ENCODE measurements at places on chromosomes 16 and 17. TPM values are rescaled to one million over a fixed set of nuclear protein-coding genes. Genes with fewer than 3 reads are reported as not detected.
A peak's percentile ranks its signal among the peaks of the same experiment; 100 is the strongest.

DNA sequence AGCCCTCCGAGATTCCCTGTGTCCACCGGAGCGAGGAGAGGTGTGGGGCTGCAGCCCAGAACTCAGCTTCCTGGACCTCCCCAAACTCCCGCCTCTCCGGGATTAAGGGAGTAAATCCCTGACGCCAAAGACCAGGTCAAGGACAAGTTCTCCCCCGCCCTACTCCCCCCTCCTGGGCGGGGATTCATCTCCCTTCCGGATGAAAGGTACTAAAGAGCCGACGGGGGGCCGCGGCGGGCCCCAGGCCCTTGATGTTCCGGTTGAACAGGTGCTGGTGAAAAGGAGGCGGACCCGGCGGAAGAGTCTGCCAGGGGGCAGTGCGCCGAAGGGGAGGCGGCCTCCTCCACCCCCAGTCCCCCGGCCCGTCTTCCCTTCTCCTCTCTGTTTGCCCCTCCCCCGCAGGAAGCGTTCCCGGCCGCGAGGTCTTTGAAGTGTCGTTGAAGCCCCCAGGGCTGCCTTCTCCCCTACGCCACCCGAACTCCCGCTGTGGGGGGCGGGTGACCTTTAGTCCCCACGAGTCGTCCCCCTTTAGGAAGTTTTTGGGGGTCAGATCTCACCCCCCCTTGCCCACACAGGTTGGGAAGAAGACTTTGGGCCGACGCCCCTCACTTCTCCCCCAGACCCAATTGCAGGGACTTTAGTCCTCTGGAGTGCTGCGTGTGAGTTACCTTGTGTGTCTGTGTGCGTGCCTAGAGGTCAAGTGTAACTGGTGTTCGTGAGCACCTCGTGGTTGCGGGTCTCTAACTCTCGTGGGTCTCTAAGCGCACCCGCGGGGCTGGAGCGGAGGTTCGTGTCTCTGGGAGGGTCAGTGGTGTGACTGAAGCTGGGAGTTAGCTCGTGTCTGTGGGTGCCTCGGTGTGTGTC is 1.1 kb upstream of the MLLT6 start:
- peak; percentile 71 for DNase-seq

GRCh38 chr17:58528443-58528842 is 14.0 kb upstream of the MTMR4 start:
- no peak for DNase-seq

- DNase-seq = no peak
These were observed 10.3 kb downstream of the NDUFAF8 start for GRCh38 chr17:81249223-81250040.

GRCh38 chr17:47982645-47983390 is 11.9 kb downstream of the CDK5RAP3 start:
- no peak for DNase-seq

DNA sequence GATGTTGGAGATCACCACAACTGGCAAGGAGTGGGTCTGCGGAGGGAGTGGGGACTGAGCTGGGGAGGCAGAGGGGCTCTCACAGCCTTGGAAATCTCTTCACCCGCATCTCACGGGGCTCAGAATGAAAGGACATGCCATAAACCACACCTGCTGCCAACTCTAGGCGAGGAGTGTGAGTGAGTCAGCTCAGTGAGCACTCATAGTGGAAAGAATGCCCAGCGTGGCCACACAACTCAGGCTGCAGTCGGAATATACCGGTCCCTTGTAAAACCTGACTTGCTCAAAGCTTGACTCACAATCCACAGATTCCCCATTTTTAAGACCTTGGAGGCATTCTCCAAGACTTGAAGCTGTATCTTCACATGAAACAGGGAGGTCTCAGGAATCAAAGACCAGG is 36.7 kb downstream of the STAT5A start:
- no peak for DNase-seq

DNA sequence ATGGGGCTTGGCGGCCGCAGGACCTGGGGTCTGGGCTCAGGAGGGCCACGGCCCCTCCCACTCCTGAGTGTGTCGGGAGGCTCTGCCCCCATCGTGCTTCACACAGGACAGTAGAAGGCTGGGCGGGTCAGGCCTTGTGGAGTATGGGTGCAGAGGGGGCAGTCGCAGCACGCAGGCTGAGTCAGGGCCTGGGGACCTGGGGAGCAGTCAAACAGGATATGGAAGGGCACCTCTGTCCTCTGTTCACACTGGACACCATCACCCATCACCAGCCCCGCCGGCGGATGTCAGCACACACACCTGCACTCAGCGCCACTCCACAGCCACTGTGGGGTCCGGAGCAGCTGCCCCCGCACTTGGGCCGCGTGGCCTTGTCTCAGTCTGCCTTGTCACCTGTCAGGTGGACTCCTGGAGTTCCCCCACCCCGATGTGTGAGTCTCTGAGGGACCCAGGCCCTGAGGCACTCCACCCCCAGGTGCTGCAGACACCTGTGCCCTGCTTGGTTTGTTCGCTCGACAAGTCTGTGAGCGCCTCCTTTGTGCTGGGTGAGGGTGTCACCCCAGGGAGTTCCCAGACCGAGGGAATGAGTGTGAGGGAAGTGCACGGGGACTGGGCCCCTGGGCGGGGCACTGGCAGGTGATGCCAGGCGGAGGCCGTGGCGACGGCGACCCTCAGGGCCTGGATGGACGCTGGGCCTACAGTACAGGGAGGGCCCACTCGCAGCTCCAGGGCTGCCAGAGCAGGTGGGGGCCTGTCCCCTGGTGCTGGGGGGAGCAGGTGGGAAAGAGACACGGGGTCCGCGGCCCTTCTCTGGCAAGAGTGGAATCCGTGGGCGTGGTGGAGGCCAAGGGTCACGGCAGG is 31.7 kb downstream of the ZFPM1 start:
- DNase-seq = no peak

DNA sequence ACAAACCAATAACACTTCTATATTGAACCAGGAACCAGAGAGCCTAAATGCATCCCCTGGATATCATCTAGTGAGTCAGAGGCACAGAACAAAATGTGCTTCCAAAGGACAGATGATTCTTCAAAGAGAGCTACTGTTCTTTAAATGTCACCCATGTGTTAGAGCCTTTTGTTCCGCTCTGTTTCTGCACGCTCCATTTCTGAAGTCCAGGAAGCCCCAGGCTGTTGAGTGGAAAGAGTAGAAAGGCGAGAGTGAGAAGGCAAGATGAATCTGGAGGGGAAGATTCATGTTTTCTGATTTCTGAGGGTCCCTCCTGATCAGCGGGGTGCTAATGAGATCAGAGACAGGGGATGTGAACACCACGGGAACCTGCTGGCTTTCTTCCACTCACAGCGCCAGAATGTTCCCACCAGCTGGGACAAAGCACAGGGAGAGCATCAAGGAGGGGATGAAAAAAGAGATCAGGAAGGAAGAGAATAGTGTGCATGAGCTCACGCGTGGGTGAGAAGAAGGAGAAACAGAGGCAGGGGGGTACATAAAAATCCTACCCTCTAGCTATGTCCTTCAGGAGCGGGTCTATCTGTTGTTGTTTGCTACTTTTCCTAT is 559.9 kb upstream of the HSBP1 start:
- DNase-seq = no peak

- DNase-seq = peak; percentile 54
These were observed 932 bp downstream of the ZNF267 start for GRCh38 chr16:31874366-31875111.

GRCh38 chr17:60231691-60232090 is 81.9 kb downstream of the CA4 start:
- DNase-seq = no peak

- DNase-seq = peak; percentile 6
These were observed 45.8 kb downstream of the VPS35L start for GRCh38 chr16:19601083-19601976.

DNA sequence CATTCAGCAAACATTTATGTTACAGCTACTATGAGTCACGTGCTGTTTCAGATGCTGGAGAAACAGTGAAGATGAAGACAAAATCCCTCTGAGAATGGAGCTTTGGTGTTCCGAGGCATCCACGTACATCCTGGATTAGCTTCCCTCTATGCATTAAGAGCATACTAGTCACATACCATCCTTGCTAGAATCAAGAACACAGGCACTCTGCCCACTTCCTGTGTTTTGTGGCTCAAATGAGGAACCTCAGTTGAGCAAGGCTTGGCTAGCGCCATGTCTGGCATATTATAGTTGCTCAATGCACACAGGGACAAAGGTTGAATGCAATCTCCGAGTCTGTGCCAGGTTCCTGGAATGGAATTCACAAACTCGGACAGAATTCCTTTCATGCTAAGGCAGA is 297.5 kb downstream of the XYLT1 start:
- DNase-seq = no peak

- peak; percentile 24 for DNase-seq
These were observed 5.2 kb upstream of the RAI1 start for GRCh38 chr17:17675925-17676534.

DNA sequence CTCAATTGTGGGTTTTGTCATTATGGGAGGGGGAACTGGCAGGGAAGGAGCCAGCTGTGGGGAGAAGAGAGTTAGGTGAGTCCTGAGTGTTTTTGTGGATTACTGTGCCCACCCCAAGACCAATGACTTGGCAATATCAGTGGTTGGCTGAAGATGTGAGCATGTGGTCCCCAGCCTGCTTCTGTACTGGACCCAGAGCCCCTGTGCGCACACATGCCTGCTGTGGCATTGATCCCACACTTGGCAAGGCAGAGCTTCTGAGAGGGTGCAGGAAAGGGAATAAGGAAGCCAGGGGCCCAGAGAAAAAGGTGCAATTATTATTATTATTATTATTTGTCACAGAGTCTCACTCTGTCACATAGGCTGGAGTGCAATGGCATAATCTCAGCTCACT is 1.3 kb downstream of the PRAC1 start:
- DNase-seq = no peak

- DNase-seq = no peak
These were observed 6.9 kb downstream of the IGFBP4 start for GRCh38 chr17:40450175-40450574.

GRCh38 chr16:73279451-73279850 is 231.5 kb upstream of the ZFHX3 start:
- no peak for DNase-seq

DNA sequence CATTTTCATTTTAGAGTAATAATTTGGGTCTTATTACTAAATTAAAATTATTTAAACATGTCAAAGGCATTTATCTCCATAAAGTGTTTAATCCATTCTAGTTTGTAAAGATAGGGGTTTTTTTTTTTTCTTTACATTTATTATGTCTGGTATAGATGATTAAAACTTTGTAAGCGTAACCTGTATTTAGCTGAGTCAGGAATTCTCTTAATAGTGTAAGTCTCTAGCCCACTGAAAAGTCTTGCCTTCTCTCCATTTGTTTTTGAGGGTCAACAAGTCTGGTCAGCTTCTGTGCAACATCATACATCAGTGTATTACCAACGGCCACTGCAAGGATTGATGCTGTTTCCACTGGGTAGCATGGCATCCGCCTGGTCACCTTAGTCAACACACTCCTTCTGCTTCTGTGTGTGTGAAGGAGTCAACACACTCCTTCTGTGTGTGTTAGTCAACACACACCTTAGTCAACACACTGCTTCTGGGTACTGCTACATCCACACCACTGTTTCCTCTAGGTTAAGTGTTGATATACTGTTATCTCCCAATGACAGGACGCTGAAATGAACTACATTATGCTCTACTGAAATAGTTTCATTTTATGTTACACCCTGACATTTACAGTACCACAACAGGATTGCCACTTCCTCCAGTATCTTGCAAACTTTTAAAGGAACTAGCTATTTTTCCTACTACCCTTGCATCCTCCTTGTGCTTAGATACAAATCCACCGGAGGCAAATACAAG is 37.3 kb upstream of the VWA3A start:
- DNase-seq = no peak

DNA sequence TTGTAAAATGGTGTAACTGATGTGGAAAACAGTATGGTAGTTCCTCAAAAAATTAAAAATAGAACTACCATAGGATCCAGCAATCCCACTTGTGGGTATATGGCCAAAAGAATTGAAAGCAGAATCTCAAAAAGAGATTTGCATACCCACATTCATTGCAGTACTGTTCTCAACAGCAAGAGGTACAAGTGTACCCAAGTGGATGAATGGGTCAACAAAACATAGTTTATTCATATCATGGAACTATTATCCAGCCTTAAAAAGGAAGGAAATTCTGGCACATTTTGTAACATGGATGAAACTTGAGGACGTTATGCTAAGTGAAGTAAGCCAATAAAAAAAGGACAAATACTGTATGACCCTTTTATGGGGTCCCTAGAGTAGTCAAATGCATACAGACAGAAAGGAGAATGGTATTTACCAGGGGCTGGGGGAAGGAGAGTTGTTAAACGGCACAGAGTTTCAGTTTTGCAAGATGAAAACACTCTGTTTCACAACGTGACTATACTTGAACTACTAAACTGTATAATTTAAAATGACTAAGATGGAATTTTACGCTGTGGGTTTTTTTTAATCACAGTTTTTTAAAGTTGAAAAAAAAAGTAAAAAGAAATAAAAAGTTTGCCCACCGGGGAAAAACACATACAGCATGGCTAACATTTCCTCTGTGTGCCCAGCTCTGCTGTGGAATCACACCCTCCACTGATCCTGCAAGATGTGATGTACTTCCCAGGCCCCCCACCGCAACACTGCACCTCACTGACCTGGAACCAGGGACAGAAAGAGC is 6.1 kb downstream of the TVP23A start:
- no peak for DNase-seq

GRCh38 chr17:82835766-82836512 is 3.9 kb downstream of the ZNF750 start:
- no peak for DNase-seq

DNA sequence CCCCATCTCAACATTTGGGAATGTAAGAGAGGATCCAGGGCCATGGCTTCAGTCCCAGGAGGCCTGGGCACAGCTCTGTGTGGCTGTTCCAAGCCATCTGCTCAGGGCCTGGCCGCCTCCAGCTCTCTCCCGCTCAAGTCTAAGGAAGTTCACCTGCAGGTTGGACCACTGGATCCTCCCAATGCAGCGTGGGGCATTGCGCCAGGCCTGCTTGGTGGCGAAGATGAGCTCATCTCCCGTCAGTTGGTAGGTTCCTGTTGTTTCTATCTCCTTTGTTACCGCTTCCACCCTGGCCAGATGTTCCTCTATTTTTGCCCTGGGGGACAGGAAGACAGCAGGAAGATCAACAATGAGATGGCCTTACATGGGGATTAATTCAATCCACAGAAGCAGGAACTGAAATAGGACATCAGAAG is 17.5 kb downstream of the NOS2 start:
- no peak for DNase-seq

GRCh38 chr16:66250686-66251431 is 115.6 kb upstream of the CDH5 start:
- DNase-seq = no peak

TMUB2 gene
- total RNA-seq = 22.5 TPM

KRTAP1-5 gene
- total RNA-seq = not detected

CAPNS2 gene
- total RNA-seq = not detected

GNG13 gene
- not detected for total RNA-seq

TLCD2 gene
- 0.22 TPM for total RNA-seq

ADAD2 gene
- total RNA-seq = 0.40 TPM

HSF4 gene
- total RNA-seq = 11.6 TPM

GRAPL gene
- total RNA-seq = 2.6 TPM
